Myocyte (in vitro differentiated cells): ENCODE measurements at places on chromosomes 1 and 21.

DNA sequence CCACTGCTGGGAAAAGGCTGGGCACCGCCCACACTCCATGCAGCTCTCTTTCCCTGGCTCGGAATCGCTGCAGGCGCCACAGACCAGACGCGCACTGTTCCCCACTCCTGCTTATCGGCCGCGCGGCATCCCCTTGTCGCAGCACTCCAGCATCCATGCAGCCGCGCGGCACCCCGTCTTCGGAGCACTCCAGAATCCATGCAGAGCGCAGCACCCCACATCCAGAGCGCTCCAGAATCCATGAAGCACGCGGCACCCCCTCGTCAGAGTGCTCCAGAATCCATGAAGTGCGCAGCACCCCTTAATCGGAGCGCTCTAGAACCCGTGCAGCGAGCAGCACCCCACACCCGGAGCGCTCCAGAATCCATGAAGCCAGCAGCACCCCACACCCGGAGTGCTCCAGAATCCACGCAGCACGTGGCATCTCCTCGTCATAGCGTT, 9.5 kb downstream of the TFF3 start:
- no peak for DNase-seq

DNA sequence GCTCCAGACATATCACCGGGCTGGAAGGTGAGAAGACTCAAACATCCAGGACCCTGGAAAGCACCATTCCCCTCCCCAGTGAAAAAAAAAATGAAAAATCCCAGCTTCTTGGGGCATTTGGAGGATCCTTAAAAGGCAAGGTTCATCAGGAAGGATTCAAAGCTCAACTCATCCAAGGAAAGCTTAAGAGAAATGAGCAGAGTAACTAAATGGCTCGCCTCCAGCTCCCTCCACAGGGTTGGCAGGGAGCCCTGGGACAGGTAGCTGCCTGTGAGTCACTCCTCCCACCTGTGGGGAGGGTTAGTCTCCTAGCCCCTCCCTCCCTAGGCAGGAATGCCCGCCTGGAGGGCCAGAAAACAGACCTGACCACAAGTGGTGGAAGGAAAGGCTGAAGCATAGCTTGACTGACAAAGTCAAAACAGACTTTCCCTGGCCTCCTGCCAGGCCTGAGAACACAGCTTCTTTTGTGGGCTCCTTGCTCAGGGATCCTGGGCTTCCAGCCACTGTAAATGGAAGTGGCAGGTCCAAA, 712 bp upstream of the LAMB3 start:
- DNase-seq: peak; percentile 89

GRCh38 chr1:230717251-230717650, 3.3 kb upstream of the AGT start:
- DNase-seq: no peak

DNA sequence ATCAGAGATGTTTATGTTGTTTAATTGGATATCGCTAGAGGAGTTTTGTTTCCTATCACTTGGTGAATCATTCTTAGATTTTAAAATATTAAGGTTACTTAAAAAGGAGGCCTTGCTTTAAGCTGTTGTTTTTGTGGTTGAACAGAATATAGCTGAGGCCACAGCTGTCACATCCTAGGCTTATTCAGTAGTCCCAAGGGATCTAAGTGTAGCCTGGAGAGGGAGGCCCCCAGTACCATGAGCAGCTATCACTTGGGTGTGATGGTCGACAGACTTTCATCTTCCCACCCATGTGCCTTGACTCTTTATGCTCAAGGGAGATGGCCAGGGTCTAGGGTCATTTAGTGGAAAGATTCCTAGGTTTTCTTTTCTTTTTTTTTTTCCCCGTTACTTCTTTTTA, 278.7 kb downstream of the HHAT start:
- DNase-seq: peak; percentile 79

- DNase-seq: no peak
Observed at GRCh38 chr1:46784666-46785065, 14.2 kb upstream of the CYP4B1 start.
